Left lobe of liver (tissue), 2 donors: ENCODE measurements at places on chromosomes 4 and X. TPM values are rescaled to one million over a fixed set of nuclear protein-coding genes. Genes with fewer than 3 reads are reported as not detected.

Gene USP46
- 4.9 TPM for total RNA-seq

GRCh38 chr4:39631700-39632079 lies 7.0 kb downstream of the SMIM14 start:
- no peak for DNase-seq

GRCh38 chrX:7346021-7346420 lies 198.1 kb upstream of the PUDP start:
- DNase-seq = no peak

Gene LRIT3
- total RNA-seq = 0.08 TPM

DNA sequence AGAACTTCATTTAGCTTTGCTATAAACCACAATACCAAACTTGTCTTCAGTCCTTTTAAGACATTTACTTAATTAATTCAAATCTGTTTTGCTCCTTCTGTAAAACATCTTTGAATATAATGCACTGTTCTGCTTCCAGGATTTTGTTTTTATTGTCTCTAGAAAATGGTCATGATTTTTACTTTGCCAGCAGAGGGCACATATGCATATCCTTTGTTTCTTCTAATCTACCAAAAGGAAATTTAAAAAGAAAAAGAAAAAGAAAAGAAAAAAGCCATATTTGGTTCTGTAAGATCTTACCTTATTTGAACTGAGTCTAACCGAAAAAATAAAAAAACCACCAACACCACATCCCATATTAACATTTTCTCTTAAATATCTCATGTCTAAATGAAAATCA lies 101.9 kb upstream of the CCSER1 start:
- DNase-seq = no peak

DNA sequence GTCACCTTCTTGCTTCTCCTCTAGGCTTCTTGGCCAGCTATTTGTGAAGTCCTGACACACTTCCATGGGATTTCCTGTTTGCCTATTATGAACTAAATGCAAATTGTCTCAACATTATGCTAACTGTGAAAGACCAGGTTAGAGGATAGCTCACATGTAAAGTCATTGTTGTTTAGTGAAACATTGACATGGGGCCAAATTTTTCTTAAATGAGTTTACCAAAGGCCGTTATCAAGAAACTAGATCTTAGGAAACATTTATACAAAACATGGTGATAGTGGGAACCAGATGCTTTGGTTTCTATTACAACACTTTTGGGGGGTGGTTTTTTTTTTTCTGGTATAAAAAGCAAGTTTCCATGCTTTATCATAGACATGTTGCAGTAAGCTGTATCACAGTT lies 466.8 kb upstream of the FAM241A start:
- no peak for DNase-seq

GRCh38 chrX:11398785-11399184 lies 105.6 kb downstream of the AMELX start:
- no peak for DNase-seq
